ENCODE measurements at places on chromosomes 4 and X. TPM values are rescaled to one million over a fixed set of nuclear protein-coding genes. Genes with fewer than 3 reads are reported as not detected.

Gene NEXMIF
- total RNA-seq, result under 0.01 TPM

Gene PCDH7
- 111 TPM for total RNA-seq

Gene AMBN
- not detected for total RNA-seq

Gene IRF2
- 13.0 TPM for total RNA-seq

Gene GPRASP1
- total RNA-seq, result 1.3 TPM

Gene VEGFC
- total RNA-seq, result 0.79 TPM

Gene SSX7
- not detected for total RNA-seq

Gene PAGE2B
- total RNA-seq, result not detected

Gene DDX53
- total RNA-seq, result not detected

Gene RPA4
- total RNA-seq, result 0.65 TPM

Gene HS6ST2
- not detected for total RNA-seq

Gene NAA11
- not detected for total RNA-seq

Gene CSAG2
- total RNA-seq, result not detected

Gene DCAF12L1
- total RNA-seq, result not detected

All from placental epithelial cell (primary cell).